ENCODE measurements at places on chromosomes 11 and 22. TPM values are rescaled to one million over a fixed set of nuclear protein-coding genes. Genes with fewer than 3 reads are reported as not detected.

GRCh38 chr22:42065438-42066125 lies 5.0 kb downstream of the NAGA start:
- DNase-seq, result no peak
- H3K36me3 ChIP-seq, result no peaks in the 10 kb centered on the region
- H3K27me3 ChIP-seq, result no peaks in the 10 kb centered on the region
- H3K27ac ChIP-seq, result no peak overlapping the region
- no peak overlapping the region for H3K4me3 ChIP-seq
- peaks cover 7% of the 10 kb centered on the region for H3K4me1 ChIP-seq

DNA sequence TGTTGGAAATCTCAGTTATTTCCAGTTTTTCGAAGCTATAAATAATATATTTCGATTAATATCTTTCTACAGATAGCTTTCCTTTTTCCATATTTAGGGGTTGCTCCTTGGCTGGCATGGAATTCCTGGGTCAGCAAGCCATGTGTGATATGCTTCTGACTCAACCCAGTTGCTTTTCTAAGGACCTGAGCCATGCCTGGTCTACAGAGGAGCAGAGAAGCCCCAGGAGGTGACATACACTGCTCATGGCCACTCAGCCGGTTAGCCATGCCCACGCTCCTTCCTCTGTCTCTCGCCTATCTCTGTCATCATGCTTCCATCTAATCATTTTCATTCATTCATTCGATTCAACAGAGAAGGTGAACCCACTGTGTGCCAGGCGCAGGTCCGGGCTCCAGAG lies 23.2 kb upstream of the PDGFB start:
- no peaks in the 10 kb centered on the region for H3K36me3 ChIP-seq
- no peaks in the 10 kb centered on the region for H3K4me1 ChIP-seq
- H3K27me3 ChIP-seq, result no peaks in the 10 kb centered on the region
- H3K4me3 ChIP-seq, result no peak overlapping the region
- no peak overlapping the region for H3K27ac ChIP-seq

DNA sequence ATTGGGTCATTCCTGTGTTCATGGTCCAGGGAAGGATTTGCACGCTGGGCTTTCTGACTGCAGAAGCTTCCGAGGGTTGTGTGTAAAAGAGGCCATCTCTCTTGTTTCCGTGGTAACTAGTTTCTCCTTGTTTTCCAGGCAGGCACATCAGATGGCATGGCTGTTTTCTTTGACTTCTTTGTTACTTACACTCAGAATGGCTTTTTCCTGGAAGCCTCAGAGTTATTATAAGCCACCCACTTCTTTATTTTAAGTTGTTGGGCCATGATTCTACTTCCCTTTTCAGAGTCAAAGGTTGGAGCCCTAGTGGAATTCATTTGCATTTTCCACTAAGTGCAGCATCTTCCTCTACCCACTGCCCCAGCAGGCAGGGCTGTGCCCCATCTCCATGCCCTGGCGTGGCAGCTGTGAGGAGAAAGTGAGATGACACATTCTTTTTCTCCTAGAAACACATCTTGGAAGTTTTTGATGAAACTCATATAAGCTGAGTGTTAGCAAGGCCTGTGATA lies 94.9 kb downstream of the PRR5L start:
- H3K4me3 ChIP-seq, result no peak overlapping the region
- H3K36me3 ChIP-seq, result no peaks in the 10 kb centered on the region
- H3K27ac ChIP-seq, result no peak overlapping the region
- no peaks in the 10 kb centered on the region for H3K27me3 ChIP-seq

DNA sequence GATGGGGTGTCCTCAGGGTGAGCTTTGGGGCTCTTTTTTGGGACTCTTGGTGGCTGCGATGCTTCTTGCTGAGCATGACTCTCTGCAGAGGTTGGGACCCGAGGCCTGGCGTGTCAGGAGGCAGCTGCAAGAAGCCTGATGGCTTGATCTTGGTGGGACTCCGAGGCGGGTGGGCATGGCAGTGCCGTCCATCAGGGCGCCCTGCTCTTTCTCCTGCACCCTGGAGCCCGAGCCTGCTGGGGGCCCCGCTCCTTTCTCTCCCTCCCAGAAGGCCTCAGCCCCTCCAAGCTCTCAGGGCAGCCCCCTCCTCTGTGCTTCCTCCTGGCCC lies 432.7 kb downstream of the TBC1D22A start:
- H3K36me3 ChIP-seq, result no peaks in the 10 kb centered on the region
- no peaks in the 10 kb centered on the region for H3K4me1 ChIP-seq
- no peaks in the 10 kb centered on the region for H3K27me3 ChIP-seq
- H3K27ac ChIP-seq, result no peak overlapping the region

DNA sequence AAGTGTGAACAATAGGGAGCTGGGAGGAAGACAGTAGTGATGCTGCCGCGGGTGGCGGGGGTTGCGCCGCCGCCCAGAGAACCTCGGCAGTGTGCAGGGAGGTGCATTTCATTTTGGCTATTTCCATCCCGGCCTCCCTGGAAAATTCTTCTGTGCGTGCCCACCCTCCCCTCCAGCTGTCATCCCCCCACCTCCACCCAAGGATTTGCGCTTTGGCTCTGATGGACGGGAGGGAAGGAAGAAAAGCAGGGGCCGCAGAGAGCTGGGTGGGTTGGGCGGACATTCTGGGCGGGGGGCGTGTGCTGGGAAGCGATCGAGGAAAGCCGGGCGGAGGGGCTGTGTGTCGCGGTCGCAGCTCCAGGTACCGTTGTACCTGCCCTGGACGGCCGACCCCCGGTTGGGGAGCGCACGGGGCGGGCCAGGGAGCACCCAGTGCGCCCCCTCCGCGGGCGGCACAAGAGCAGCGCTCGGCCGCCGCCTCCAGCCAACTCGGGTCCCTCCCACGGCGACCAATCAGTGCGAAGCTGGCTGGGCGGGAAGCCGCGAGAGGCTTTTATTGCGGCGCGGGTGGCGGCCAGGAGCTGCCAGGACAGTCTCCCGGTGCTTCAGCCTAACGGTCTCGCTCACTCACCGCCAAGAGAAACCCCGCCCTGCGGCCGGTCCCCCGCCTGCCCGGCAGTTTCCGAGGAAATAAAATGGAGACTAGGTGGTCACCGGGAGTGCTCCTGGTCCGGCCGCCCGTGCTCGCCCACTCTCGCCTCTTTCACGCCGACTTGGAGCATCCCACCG lies 1.6 kb downstream of the NCAM1 start:
- no peak overlapping the region for H3K27ac ChIP-seq
- peaks cover 2% of the 10 kb centered on the region for H3K27me3 ChIP-seq
- H3K4me3 ChIP-seq, result no peak overlapping the region
- no peak for DNase-seq
- 0 out of 2 replicates have a peak, but pooled peaks cover 5% of the 10 kb centered on the region for H3K4me1 ChIP-seq

- peak overlapping the region; percentile 17 for H3K4me3 ChIP-seq
- H3K27me3 ChIP-seq, result no peaks in the 10 kb centered on the region
- H3K4me1 ChIP-seq, result 0 out of 2 replicates have a peak, but pooled peaks cover 3% of the 10 kb centered on the region
- H3K36me3 ChIP-seq, result no peaks in the 10 kb centered on the region
Measured at GRCh38 chr11:118634431-118635236, 27.2 kb downstream of the PHLDB1 start.

- H3K27me3 ChIP-seq, result no peaks in the 10 kb centered on the region
- H3K27ac ChIP-seq, result no peak overlapping the region
- H3K36me3 ChIP-seq, result peaks cover 15% of the 10 kb centered on the region
- peaks cover 23% of the 10 kb centered on the region for H3K4me1 ChIP-seq
- H3K4me3 ChIP-seq, result peak overlapping the region; percentile 81
- no peak for DNase-seq
Measured at GRCh38 chr11:65500387-65501185, 1.7 kb downstream of the MALAT1 start.

DNA sequence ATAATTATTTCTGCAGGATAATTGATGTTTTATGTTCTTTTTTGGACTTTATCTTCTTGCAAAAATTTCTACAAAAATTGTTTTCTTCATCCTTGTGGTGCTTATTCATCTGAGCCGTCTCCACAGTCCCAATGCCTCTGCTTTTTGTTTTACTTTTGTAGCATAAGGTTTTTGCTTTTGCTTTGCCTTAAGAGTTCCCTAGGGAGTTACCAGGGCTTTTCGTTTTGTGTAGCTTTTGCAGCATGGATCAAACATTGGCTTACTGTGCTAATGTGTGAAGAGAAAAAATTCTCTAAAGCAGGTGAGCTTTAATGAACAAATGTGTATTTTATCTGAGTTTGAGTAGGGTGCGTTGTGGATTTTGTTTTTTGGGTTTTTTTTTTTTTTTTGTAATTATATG lies 11.8 kb downstream of the XBP1 start:
- DNase-seq, result no peak
- H3K4me3 ChIP-seq, result no peak overlapping the region
- H3K27me3 ChIP-seq, result no peaks in the 10 kb centered on the region
- no peak overlapping the region for H3K27ac ChIP-seq
- H3K4me1 ChIP-seq, result peaks cover 14% of the 10 kb centered on the region

- no peak overlapping the region for H3K4me3 ChIP-seq
- DNase-seq, result peak; percentile 59
- H3K27ac ChIP-seq, result peak overlapping the region; percentile 92
- H3K36me3 ChIP-seq, result no peaks in the 10 kb centered on the region
- H3K27me3 ChIP-seq, result no peaks in the 10 kb centered on the region
Measured at GRCh38 chr22:42299586-42300258, 29.3 kb upstream of the TCF20 start.

DNA sequence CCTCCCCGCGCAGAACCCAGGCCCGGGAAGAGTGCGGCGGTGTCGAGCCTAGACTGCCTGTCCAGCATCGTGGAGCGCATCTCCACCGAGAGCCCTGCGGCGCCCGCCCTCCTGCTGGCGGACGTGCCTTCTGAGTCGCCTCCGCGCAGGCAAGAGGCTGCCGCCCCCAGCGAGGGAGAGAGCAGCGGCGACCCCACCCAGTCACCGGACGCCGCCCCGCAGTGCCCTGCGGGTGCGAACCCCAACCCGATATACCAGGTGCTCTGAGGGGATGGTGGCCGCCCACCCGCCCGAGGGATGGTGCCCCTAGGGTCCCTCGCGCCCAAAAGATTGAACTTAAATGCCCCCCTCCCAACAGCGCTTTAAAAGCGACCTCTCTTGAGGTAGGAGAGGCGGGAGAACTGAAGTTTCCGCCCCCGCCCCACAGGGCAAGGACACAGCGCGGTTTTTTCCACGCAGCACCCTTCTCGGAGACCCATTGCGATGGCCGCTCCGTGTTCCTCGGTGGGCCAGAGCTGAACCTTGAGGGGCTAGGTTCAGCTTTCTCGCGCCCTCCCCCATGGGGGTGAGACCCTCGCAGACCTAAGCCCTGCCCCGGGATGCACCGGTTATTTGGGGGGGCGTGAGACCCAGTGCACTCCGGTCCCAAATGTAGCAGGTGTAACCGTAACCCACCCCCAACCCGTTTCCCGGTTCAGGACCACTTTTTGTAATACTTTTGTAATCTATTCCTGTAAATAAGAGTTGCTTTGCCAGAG lies 2.0 kb downstream of the MYOD1 start:
- no peak overlapping the region for H3K4me3 ChIP-seq
- no peak overlapping the region for H3K27ac ChIP-seq
- H3K27me3 ChIP-seq, result no peaks in the 10 kb centered on the region
- no peaks in the 10 kb centered on the region for H3K36me3 ChIP-seq
- H3K4me1 ChIP-seq, result no peaks in the 10 kb centered on the region
- no peak for DNase-seq

DNA sequence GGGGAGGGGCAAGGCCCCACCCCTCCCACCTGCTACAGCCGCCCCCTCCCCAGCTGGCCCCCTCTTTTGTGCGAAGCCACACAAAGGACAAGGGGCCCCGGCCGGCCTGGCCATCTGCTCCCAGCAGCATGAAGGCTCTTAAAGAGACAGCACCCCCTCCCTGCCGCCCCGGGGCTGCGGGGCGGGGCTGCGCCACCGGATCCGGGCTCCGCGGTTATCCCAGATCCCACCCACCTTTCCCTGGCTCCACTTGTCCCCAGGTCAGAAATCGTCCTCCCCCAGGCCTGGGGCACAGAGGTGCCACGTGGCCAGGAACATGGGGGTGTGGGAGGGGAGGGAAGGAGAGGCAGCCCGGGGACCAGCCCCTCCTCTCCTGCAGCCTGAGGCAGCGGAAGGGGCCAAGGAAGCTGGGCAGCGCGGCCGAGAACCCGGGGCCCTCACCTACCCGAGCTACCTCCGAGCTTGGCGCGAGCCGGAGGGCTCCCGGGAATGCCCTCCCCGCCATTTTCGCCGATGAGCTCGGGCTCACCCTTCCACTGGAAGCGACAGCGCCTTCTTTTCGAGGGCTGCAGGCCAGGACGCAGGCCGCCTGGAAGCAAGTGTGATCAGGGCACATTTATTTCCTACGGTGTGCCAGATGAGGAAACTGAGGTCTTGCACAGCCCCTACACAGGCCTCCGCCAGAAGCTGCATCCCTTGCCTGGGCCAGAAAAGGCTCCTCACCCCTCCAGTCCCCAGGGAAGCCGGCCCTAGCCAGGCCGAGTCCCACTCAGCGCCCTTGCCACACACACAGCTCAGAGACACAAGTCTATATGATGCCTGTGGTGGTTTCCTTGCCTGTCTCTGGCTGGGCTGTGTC lies 2.5 kb upstream of the RCOR2 start:
- no peak for DNase-seq
- H3K4me1 ChIP-seq, result 0 out of 2 replicates have a peak, but pooled peaks cover 12% of the 10 kb centered on the region
- no peaks in the 10 kb centered on the region for H3K36me3 ChIP-seq
- no peak overlapping the region for H3K27ac ChIP-seq
- H3K4me3 ChIP-seq, result no peak overlapping the region
- H3K27me3 ChIP-seq, result no peaks in the 10 kb centered on the region

DNA sequence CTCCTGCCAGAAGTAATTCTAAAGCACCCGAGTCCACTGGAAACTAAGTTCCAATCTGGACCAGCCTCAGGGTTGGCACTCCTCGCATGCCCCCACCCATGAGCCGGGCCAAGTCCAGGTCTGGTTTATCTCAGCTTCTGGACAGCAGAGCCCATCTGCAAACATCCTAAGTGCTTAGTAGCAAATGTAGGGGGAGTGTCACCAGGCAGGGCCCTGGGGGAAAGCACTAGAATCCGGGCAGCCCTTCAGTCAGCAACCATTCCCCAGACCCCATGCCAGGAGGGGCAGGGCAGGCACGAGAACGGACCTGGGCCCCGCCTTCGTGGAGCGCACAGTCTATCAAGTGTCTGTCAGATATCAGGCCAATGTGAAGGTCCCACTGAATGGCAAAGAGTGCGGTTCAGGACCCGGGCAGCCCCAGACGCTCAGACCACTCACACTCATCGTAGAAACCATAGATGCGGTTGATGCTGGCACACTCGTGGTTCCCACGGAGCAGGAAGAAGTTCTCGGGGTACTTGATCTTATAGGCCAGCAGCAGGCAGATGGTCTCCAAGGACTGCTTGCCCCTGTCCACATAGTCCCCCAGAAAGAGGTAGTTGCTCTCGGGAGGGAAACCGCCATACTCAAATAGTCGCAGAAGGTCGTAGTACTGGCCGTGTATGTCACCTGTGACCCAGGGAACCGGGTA lies 1.3 kb downstream of the PPP1CA start:
- no peaks in the 10 kb centered on the region for H3K27me3 ChIP-seq
- peak overlapping the region; percentile 69 for H3K4me3 ChIP-seq
- H3K27ac ChIP-seq, result peak overlapping the region; percentile 74
- DNase-seq, result no peak
- peaks cover 14% of the 10 kb centered on the region for H3K4me1 ChIP-seq

The GANAB gene
- 414 TPM for total RNA-seq

The LSP1 gene
- total RNA-seq, result 1.5 TPM

The TPH1 gene
- total RNA-seq, result 0.67 TPM

The CTSW gene
- total RNA-seq, result not detected

The CD3D gene
- total RNA-seq, result not detected

The SLC25A18 gene
- not detected for total RNA-seq

The GRK2 gene
- total RNA-seq, result 113 TPM

The OR5B21 gene
- total RNA-seq, result not detected

The MRE11 gene
- total RNA-seq, result 80.0 TPM
